ENCODE measurements at places on chromosomes 11 and 22. TPM values are rescaled to one million over a fixed set of nuclear protein-coding genes. Genes with fewer than 3 reads are reported as not detected.

- DNase-seq, result no peak
These were observed 44.4 kb downstream of the SVIP start for GRCh38 chr11:22785251-22785650.

DNA sequence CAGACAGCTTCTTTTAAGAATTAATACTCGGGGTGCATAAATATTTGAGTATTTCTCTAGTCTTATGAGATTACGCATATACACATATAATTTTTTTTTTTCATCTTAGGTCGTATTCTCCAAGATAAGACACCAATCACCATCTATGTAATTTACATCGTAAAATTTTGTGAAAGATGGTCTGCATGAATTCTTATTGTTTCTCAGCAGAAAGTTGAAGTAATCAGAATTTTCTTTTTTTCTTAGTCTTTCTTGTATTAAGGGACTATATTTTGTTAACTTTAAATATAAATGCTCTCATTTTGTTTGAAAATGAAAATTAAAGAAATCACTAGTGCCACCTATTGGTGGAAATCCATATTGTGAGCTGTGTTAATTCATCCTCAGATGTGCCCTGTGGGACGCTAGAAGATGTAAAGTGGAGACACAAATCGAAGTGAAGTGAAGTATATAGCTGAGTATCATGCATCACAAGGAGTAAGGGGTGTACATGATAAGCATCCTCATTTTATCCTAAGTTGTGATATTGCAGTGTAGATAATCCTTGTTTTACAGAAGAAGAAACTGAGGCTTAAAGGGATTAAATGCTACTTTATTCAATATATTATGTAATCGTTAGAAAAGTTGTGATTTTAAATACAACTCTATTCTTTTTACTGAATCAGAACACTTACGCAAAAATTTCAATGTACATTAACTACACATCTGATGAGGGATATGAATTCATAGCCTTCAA lies 2084.3 kb downstream of the LRRC4C start:
- no peak for DNase-seq

DNA sequence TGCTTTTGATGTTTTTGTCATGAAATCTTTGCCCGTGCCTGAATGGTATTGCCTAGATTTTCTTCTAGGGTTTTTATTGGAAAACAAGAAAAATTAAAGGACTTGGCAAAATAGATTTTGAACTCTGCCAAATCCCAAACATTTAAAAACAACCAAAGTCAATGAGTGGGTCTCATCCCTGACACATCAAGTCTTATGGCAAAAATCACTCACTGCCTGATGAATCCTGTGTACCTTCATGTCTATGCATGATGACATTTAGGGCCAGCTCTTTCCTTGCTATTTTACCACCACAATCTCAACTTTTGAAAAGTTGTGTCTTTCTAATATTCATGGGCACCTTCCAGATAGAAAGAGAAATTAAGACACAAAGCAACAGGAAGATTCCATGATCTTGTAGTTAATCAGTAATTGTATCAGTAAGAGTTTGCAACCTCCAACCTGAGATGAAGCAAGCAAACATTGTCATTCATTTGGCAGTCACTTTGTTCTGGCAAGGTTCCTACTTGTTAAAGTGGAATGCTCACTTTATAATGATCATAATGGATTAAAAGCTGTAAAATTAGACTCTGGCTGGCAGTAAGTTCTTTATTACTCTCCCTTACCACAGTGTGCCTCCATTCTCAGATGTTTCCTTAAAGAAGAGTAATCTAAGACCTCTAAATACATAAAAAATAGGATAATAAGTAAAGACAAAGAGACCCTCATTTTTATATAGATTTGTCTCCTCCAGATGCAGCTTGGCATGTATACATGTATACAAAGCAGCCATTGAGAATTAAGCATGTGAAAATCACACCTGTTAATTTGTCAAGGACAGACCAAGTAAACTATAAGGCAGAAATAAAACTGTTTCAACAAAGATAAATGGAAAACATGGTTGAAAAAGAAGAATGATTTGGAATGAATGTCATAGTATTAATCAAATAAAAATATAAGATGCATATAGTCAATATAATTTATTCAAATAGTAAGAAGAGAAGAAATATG lies 51.6 kb downstream of the ETS1 start:
- no peak for DNase-seq

- DNase-seq, result peak; percentile 39
These were observed 30.5 kb downstream of the LARGE1 start for GRCh38 chr22:33889748-33890147.

- no peak for DNase-seq
These were observed 3.5 kb downstream of the CBX7 start for GRCh38 chr22:39148727-39149535.

GRCh38 chr22:36579441-36579840 lies 50.5 kb upstream of the EIF3D start:
- no peak for DNase-seq

DNA sequence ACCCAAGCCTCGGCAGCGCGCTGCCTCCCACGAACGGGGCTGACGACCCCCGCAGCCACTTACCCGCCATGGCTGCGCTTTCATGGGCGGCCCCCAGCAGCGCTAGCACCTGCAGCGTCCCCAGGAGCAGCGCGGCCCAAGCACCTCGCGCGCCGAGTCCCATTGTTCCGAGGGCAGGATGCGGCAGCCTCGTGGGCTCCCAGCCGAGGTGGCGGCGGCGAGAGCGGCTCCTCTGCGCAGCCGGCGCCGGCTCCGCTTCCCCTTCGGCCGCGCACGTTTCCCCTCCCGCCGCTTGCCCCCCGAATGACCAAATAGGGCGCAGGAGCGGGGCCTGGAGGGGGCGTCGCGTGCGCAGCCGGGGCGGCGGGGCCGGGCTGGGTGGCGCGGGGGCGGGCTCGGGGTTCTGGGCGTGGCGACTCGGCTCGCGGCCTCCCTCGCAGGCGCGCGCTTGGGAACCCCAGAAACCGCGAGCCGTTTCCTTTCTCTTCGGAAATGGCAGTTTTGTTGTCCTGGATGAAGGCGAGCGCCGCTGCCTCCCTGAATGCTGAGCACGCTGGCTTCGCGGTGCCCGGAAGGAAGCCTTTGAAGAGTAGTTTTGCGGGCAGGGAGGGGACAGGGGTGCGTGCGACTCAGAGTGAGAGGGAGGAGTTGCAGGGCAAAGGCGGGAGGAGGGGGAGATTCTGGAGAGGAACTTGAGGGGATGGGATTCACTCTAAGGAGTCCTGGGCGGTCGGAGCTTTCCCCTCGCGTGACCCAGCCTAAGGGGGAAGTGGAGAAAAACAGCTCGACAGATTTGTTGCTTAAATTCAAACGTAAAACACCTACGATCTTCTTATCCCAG lies at the start of gene TMEM123:
TMEM123 (minus strand) TSS at position 305 of the 841 bp plus-strand sequence; CDS start at position 163, 142 bp downstream.
- DNase-seq, result peak; percentile 93

DNA sequence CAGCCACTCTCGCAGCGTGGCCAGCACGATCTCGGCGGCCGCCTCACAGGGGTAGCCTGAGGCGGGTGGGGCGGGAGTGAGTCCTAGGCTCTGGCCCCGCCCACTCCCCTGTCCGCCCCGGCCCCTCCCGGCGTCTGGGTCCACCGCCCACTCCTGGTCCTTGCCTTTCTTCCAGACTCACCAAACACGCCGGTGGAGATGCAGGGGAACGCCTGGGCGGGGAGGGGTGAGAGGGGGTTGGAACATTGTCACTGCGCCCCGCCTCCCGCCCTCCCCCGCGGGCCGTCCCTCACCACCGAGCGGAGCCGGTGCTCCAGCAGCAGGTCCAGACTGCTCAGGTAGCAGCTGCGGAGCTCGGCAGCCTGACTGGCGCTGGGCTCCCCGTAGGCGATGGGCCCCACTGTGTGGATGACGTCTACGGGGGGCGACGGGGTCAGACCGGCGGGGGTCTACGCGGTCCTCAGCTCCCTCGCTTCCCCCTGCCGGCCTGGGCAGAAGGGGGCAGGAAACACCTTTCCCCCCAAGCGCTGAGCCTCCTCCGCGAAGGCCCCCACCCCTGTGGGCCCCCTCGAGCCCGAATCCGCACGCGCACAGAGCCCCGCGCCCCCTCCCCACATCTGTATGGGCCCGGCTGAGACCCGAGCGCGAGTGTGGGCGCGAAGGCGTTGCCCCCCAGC lies 13.2 kb downstream of the OTUB1 start:
- DNase-seq, result peak; percentile 58

DNA sequence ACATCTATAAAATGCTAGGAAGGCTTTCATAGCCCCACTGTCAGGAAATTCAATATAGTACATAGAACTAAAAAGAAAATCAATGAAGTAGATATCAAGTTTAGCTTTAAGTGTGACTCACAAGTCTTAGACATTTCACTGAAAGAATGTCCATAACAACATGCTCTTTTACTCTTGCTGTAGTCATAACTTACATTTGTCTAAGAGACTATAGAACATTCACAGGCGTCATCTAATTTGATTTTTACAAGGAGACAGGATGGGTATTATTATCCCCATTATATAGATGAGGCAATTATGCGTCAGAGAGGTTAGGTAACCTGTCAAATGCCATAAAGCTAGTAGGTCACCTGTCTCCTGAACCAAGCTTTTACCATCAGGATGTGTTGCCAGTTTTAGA lies 36.9 kb downstream of the BDNF start:
- DNase-seq, result no peak

- no peak for DNase-seq
These were observed 211.5 kb upstream of the BLID start for GRCh38 chr11:122327528-122327927.

GRCh38 chr11:73314117-73314961 lies 6.3 kb downstream of the ARHGEF17 start:
- peak; percentile 80 for DNase-seq

- DNase-seq, result no peak
These were observed 197.0 kb upstream of the SORL1-AS1 start for GRCh38 chr11:121649798-121650197.

- DNase-seq, result no peak
These were observed 61.1 kb downstream of the FDX1 start for GRCh38 chr11:110490886-110491285.

GRCh38 chr11:77821349-77821851 lies 456 bp downstream of the AAMDC start:
- no peak for DNase-seq

HTR3A gene
- not detected for total RNA-seq

KCNK4 gene
- total RNA-seq, result not detected

VPS26B gene
- total RNA-seq, result 39.8 TPM

Data from heart left ventricle (tissue), 16 donors.